ENCODE measurements at places on chromosomes 12 and 14.
A peak's percentile ranks its signal among the peaks of the same experiment; 100 is the strongest.

DNA sequence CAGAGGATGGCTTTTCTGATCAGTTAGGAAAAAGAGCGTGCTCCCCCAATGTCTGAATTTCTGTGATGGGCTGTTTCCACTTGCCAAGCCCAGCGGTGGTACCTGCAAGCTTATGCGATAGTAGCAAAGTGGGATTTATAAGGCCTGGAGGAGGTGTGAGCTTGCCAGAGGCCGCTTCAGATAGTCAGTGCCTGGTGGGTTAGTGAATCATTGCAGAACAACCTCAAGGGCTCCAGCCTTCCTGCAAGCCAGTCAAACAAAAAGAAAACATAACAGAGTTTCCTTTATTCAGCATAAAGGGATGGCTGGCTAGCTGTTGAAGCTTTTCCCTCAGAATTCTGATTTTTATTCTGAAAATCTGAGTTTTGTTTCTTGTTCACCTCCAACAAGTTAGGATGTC lies 7.6 kb upstream of the BMP4 start:
- DNase-seq, result no peak

GRCh38 chr12:89787763-89788162 lies 79.1 kb upstream of the ATP2B1 start:
- DNase-seq, result no peak

DNA sequence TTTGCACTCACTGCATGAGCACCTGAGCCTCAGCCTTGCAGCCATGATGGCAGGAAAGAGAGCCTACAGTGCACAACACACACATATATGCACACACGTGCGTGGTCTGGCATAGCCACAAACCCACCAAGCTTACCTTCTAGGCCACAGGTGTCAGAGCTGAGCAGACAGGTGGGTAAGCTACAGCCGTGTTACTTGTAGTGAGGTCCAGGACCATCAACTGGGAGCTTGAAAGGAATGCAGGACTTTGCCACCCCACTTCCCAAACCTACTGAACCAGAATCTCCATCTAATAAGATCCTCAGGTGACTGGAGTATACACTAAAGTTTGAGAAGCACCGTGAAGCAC lies 2.7 kb downstream of the ASIC1 start:
- no peak for DNase-seq

DNA sequence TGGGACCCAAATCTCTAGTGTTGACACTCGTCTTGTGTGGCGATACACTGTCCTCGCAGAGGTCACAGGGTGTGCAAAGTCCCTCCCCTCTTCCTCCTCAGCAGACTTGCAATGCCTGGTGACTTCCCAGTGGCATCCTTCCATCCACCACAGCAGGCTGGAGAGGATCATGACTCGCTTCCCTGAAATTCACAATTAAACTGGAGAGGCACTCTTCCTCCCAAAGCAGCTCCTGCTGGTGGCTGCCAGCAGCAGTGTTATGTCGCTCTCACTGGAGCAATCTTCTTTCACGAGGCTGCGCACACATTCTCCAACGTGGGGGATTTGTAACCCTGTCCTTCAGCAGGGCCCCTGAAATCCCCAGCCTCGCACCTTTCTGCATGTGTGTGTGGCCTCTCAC lies 145.2 kb upstream of the TMCC3 start:
- DNase-seq, result no peak

GRCh38 chr12:106288494-106289195 lies 13.9 kb upstream of the TCP11L2 start:
- DNase-seq, result no peak

DNA sequence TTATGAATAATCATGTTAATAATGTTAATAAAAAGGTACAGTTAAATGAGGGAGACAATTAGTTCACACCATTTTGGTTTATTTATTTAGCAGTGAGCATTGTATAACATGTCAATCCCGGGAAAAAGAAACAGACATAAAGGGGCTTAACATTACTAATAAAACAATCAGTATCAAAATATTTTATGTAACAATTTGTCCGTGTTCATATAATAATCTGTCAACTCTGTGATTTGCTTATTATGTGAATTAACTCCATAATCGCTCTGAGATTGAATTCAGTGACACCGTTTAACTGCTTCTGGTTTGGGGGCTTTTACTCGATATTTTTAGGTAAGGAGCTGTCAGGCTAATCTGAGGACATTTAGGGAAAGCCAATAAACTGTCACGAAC lies 95.8 kb upstream of the HMGA2 start:
- no peak for DNase-seq

- DNase-seq, result no peak
Observed at GRCh38 chr12:118377021-118377883, 897 bp downstream of the SUDS3 start.

DNA sequence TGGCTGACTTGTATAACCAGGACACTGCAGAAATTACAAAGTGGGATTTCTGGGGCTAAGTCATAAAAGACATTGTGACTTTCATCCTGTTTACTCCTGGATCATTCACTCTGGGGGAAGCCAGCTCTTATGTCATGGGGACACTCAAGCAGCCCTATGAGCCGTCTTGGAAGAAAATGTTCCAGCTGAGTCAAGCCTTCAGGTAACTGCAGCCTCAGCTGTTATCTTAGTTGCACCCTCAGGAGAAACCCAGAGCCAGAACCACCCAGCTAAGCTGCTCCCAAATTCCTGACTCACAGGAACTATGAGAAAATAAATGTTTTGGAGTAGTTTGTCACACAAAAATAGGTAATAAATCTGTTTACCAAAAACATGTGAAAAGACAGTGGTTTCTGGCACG lies 43.1 kb upstream of the GXYLT1 start:
- no peak for DNase-seq

- no peak for DNase-seq
Observed at GRCh38 chr12:10381928-10382628, 7.8 kb downstream of the KLRK1 start.

- no peak for DNase-seq
Observed at GRCh38 chr12:80107221-80107620, 7.9 kb downstream of the OTOGL start.

GRCh38 chr12:65532764-65533163 lies 254.3 kb downstream of the MSRB3 start:
- DNase-seq, result no peak

- no peak for DNase-seq
Observed at GRCh38 chr14:94177806-94178205, 3.7 kb downstream of the PPP4R4 start.

- no peak for DNase-seq
Observed at GRCh38 chr12:106023039-106023438, 115.7 kb downstream of the NUAK1 start.

DNA sequence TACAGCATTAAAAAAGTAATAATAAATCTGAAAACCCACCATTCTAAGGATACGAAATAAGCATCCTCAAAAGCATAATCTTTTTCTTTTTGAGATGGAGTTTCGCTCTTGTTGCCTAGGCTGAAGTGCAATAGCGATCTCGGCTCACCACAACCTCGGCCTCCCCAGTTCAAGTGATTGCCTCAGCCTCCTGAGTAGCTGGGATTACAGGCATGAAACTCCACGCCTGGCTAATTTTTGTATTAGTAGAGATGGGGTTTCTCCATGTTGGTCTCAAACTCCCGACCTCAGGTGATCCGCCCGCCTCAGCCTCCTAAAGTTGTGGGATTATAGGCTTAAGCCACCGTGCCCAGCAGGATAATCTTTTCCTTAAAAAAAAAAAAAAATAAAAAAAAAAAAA lies 4.3 kb downstream of the CCNT1 start:
- no peak for DNase-seq

- no peak for DNase-seq
Observed at GRCh38 chr12:124381456-124382296, 86.8 kb downstream of the RFLNA start.

DNA sequence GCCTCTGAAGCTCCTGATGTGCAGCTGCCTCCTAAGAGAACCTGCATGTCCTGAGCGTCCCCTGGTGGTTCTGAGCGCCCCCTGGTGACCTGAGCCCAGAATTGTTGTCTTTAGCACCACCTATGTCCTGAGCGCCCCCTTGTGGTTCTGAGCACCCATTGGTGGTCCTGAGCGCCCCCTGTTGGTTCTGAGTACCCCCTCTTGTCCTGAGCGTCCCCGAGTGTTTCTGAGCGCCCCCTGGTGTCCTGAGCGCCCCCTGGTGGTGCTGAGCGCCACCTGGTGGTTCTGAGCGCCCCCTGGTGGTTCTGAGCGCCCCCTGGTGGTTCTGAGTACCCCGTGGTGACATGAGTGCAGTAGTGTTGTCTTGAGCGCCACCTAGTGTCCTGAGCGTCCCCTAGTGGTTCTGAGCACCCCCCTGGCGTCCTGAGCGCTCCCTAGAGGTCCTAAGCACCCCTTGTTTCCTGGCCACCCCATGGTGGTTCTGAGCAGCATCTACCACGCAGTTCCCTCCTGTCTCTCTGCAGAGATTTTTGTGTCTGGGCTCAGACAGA lies 782.5 kb downstream of the TMEM121 start:
- peak; percentile 8 for DNase-seq

DNA sequence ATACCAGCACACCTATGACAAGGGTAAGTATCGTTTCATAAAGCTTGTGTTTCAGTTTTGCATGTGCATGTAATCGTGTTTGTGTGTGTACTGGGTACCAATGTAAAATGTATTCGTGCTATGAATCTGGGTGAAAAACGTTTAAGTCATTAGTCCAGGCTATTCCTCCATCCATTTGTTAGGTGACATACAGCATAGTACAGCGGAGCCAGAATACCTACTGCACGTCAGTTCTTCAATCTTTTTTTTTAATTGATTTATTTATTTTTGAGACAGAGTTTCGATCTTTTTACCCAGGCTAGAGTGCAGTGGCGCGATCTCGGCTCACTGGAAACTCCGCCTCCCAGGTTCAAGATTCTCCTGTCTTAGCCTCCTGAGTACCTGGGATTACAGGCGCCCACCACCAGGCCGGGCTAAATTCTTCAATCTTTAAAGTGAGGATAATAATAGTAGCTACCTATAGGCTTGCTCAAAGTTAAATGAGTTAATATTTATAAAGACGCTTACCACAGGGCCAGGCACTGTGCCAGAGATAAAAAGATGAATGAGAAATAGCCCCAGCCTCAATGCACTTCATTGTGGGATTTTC lies 661 bp upstream of the RPS26 start:
- DNase-seq, result no peak

DNA sequence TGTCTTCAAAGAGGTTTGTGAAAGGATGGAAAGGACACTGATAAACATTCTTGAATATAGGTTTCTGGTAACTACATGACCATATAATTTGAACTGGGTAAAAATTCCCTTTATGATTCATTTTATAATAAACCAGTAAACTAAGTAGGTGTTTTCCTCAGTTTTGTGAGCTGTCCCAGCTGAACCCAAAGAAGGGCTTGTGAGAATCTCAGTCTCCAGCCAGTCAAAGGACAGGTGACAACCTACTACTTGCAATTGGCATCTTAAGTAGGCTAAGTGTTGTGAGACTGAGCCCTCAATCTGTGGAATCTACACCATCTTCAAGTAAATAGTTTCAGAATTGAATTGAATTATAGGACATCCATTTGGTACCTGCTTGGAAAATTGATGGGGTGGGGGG lies 75.2 kb downstream of the MYF5 start:
- no peak for DNase-seq

DNA sequence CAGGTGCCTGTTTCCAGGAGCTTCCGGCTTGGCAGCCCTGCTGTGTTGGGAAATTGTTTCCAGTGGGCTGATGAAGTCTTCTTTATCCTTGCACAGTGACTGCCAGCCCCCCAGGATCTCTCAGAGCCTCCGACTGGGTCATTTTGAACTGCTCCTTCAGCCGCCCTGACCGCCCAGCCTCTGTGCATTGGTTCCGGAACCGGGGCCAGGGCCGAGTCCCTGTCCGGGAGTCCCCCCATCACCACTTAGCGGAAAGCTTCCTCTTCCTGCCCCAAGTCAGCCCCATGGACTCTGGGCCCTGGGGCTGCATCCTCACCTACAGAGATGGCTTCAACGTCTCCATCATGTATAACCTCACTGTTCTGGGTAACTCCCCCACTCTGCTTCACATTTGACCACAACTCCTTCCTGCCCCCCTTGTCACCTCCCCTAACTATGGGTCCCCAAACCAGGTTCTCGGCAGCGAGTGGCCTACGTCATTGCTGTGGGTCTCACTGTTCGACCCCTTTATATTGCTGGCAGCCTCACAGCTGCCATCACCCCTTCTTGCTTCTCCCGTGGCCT lies 2.3 kb downstream of the LAG3 start:
- no peak for DNase-seq

- DNase-seq, result no peak
Observed at GRCh38 chr14:95215094-95215725, 57.9 kb upstream of the DICER1 start.

DNA sequence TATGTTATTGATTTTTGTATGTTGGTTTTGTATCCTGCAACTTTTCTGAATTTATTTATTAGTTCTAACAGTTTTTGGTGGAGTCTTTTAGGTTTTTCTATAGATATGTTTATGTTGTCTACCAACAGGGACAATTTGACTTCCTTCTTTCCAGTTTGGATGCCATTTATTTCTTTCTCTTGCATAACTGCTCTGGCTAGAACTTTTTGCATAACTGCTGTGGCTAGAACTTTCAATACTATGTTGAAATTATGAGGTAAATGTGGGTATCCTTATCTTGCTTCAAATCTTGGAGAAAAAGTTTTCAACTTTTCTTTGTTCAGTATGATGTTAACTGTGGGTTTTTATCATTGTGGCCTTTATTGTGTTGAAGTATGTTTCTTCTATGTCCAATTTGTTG lies 39.9 kb upstream of the PLBD1 start:
- DNase-seq, result no peak

GRCh38 chr12:24856541-24856940 lies 92.4 kb downstream of the BCAT1 start:
- DNase-seq, result no peak

- no peak for DNase-seq
Observed at GRCh38 chr14:66992776-66993175, 196.5 kb upstream of the GARIN2 start.

DNA sequence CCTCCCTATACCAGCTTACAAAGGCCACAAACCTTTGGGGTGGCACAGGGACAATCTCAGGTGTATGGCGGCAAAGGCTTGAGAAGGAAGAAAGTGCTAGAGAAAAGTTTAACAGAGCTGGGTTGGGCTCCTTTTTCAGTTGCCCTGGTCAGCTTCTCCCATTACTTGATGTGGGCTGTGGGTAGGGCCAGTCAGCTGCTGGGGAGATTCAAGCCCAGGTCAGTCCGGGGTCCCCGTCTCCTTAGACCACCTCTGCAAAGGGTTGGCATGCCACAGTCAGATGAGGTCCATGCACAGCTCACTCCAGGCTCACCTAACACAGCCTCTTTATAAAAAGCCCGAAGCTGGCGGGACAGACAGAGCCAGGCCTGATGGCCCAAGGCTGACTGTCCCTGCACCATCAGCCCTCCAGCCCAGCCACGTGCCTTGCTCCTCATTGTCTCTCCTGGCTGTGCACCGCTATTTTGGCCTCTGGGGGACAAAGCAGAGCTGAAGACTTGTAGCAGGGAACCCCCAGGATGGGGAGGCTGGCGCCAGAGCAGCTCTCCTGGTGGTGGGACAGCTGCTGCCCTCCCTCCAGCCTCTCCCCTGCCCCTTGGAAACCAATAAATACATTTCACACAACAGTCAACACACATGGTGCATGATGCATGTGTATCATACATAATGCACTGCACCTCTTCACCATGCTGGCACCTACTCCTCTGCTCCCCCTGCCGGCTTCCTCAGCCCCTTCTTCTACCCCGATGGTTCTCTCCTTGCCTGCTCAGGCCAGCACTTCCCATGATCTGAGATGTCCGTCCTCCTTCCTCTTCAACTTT lies 61.7 kb upstream of the DDX11 start:
- peak; percentile 47 for DNase-seq

- peak; percentile 40 for DNase-seq
Observed at GRCh38 chr12:80165746-80166145, 66.4 kb downstream of the OTOGL start.

GRCh38 chr12:131943389-131943788 lies 6.4 kb upstream of the EP400 start:
- DNase-seq, result no peak

GRCh38 chr14:74846968-74847665 lies 28.8 kb downstream of the PROX2 start:
- no peak for DNase-seq

- peak; percentile 68 for DNase-seq
Observed at GRCh38 chr12:71671816-71672215, 7.7 kb downstream of the THAP2 start.

All from DMS 273 treated with DMSO at 0.1 percent for 48 hours (cell line).